Calu3 (cell line): ENCODE measurements at places on chromosomes 11 and 22.

DNA sequence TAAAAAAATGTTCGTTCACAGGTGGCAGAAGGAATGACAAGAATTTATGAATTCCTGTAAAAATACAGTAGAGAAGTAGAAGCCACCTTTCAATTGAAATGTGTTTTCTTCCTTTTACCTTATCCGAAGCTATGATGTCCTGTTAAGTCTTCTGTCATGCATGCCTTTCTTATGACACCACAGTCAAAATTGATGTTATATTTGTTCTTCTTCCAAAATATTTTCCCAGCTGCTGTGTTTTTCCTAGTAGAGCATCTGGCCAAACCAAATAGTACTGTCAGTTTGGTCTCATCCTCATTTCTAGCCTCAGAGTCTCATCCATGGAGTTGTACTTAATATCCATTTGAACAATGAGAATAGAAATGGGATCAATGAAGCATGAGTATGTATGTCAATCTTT, 206.1 kb downstream of the PGR start:
- no peak for DNase-seq

DNA sequence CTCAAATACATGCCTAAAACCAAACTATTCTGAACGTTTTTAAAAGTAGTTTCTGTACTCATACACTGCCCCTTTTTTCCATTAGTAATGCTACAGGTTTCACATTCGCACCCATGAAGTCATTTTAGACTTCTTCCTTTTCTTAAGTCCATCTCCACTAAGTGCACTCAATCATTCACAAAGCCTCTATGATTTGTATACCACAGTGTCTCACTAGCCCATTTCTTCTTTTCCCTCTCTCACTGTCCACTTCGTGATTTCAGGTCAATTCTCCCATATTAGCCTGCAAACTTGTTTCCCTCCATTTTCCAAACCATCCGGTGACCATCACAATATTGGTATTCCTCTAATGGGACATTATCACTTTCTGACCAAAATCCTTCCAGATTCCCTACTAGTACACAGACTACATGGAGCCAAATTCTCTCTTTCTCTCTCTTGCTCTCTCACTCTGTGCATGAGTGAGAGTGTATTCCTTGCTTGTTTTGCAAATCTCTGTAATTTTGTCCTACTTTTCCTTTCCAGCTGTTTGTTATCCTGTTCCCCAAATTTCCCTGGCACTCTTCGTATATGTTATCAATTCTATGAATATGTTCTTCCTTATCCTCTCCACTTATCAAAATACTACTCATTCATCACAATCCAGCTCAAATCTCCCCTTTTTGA, 3.4 kb upstream of the ZC3H12C start:
- no peak for DNase-seq

DNA sequence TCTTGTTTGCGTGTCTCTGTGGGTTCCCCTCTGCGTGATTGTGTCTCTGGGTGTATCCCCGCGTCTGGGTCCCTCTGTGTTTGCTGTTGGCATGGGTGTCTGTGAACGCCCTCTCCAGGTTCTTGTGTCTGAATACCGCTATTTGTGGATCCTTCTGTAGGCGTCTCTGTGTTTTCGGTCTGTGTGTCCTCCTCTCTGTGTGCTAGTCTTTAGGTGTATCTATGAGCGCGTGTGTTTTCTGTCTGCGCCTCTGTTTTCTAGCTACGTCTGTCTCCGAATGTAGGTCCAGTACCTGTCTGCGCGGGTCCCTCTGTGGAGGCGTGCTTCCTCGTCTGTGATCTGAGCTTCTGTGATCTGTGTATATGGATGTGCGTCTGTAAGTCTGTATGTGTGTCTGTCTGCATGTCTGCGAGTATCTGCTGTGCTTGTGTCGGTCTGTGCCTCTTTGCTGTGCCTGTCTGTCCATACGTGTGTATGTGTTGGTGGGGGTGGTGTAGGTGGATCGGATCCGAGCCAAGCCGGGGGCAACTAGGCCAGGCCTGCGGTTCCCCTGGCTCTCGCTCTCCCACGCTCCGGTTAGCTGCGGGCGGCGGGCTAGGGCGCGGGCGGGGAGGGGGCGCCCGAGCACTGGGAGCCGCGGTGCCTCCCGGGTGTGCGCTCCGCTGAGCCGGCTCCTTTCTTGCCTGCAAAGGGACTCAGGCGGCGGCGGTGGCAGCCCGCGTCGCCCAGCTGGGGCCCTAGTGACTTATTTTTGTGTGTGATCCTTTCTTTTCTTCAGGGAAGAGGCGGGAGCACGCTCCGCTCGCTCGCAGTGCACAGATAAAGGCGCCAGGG, 105.3 kb upstream of the E2F8 start:
- DNase-seq: peak; percentile 13

GRCh38 chr22:32950366-32950765, 107.8 kb downstream of the SYN3 start:
- DNase-seq: no peak

GRCh38 chr11:93743291-93743690, 1.8 kb downstream of the C11orf54 start:
- no peak for DNase-seq

DNA sequence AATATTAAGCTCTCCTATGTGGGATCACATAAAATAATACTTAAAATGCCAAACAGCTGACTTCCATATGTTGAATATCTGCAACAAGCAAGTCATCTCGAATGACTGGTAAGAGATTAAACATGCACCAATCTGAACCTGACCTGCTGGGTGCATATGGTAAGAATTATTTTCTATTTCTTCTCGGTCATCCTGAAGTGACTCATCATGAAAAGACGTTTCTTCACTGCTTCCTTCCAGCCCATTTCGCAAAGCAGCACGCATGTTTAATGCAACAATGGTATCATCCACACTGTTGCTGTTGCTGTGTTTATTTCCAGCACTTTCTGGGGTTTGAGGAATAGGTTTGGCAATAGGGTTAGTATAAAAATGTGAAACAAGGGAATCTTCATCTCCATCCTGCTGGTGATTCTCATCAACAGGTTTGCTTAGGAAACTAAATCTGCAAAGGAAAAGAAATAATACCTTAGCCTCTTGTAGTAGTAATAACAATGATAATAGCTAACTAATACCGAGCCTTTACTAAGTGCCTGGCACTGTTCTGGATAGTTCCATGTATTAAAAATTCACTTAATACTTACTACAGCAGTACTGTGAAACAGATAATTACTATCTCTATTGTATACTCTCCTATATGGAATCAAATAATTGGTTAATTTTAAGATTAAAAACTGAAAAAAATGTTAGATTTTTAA, 52.0 kb upstream of the CHRNA10 start:
- no peak for DNase-seq

DNA sequence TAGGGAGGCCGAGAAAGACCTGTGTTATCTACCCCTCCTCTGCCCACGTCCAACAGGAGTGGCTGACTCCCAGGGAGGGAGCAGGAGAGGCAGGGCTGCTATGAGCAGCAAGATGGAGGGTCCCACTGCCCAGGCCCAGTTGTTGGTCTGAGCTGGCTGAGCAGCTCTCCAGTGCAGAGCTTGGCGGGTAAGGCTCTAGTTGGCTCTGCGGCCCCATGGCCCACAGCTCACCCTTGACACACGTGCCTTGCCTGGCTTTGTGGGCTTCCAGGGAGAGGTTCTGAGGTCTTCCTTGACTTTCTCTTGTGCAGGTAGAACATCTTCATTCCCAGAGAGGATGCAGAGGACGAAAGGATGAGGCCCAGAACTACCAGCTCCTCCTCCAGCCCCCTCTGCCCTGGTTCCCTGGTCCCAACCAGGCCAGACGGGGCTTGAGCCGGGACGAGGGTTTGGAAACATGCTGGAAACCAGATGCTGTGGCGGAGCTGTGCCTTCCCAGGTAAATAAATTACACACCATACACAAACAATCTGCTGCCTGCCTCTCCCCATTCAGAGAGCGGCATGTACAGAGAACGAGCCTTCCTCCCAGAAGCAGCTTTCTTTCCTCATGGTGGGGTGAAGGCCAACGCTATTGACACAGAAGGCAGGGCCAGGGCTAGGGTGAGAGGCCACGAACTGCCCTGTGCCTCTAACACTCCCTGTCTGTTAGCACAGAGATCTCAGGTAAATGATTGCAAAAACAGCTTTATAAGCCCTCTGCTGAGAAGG, 48.1 kb downstream of the DSCAML1 start:
- no peak for DNase-seq
